Neural crest cell (in vitro differentiated cells): ENCODE measurements at places on chromosomes 3 and 15.

DNA sequence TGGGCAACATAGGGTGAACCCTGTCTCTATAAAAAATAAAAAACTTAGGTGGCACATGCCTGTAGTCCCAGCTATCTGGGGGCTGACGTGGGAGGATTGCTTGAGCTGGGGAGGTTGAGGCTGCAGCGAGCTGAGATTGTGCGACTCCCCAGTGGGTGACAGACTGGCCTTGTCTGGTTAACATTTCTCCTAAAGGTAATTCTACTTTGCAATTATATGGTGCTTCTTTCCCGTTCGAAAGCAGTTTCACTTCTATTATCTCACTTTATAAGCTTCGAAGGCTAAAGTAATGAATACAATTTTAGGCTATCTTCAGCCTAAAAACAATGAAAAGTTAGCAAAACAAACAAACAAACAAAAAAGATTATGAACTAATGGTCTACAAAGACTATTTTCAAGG lies 35.3 kb downstream of the COMMD2 start:
- no peak for DNase-seq

GRCh38 chr3:76047368-76047767 lies 262.0 kb upstream of the ZNF717 start:
- DNase-seq: no peak

GRCh38 chr3:73546961-73547360 lies 77.8 kb downstream of the PDZRN3 start:
- no peak for DNase-seq

DNA sequence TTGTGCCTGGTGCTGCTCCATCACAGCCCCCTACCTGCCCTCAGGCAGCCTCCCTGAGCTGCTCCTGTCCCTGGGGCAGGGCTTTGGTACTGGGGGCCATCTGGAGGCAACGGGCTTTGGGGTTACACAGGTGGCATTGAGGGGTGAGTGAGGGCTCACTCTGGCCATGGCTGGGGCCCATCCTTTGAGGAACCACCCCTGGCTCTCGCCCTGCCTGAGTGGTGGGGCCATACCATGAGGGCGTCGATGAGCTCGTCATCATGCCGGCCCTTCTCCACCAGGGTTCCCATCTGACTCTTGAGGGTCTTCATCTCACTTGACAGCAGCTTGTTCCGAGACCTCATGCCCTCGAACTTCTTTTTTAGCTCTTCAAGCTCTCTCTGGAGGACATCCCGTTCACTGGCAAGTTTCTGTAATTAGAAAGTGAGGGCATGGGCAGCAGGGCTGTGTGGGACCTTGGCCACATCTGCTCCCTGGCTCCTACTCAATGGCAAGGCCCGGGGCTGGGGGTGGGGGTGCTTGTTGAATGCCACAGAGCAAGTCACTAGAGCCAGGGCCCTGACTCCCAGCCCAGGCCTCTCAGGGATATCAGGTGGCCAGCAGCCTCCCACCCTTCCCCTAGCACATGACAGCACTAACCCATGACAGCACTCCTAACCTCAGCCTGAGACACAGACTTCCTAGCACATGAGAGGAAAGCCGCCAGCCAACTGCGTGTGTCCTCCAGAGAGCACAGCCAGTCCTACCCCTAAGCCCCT lies 33.5 kb downstream of the CCDC13 start:
- DNase-seq: no peak

DNA sequence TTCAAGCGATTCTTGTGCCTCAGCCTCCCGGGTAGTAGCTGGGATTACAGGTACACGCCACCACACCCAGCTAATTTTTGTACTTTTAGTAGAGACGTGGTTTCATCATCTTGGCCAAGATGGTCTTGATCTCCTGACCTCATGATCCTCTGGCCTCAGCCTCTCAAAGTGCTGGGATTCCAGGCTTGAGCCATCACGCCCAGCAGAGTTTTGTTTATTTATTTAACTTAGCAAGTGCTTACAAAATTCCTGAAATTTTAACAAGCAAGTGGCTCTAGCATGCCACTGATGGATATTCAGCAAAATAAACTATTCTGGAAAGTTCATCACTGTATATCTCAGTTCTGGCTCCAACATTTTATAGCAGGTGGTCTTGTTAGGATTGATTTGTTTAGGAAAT lies 585.9 kb downstream of the OTOL1 start:
- DNase-seq: no peak

- no peak for DNase-seq
These were observed 103.8 kb upstream of the PRICKLE2 start for GRCh38 chr3:64329037-64329436.

DNA sequence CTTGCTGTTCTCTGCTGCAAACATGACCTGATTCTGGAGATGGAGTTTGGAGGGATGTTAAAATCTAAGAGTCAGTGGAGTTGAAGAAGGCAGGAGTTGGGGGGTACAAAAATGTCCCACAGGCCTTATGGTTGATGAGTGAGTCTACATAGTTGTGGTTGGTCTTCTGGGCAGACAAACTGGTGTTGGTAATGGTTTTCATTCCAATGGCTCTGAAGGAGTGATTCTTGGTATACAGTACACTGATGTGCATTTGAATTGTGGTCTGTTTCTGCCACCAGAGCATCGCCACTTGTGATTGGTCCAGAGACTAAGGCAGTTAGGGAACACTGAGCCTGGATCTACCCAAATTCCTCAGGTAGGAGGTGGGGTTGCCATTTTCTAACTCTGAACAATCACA lies 514.1 kb upstream of the CFAP20DC start:
- DNase-seq: no peak

DNA sequence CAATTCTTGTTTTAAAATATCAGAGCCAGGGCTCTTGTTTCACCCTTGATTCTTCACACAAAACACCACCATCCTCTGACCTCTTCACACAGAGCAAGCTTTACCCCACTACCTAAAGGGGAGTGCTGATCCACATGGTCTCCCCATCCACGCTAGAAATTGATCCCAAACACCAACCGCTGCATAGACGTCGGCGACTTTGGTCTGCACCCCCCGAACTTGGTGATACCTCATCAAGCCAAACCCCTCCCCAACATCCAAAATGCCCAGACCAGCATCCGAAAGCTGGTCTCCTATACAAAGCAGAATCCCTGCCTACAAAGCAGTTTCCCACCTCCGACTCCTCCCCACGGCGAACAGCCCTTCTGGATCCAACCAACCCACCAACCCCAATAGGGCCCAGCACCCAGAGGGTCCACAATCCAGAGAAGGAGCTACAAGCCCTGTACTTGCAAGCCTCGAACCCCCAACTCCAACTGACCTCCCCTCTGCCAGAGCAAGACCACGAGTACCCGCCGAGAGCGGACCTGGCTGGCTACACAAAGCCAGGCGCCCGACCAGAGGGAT lies 25.8 kb upstream of the MTHFS start:
- DNase-seq: no peak

DNA sequence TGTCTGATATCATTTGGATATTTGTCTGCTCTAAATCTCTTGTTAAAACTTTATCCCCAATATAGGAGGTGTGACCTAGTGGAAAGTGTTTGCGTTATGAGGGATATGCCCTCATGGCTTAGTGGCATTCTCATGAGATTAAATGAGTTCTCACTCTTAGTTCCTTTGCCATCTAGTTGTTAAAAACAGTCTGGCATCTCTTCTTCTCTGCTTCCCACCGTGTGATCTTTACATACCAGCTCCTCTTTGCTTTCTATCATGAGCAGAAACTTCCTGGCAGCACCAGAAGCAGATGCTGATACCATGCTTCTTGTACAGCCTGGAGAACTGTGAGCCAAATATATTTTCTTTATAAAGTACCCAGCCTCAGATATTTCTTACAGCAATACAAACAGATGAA lies 33.0 kb downstream of the NLGN1 start:
- DNase-seq: no peak

GRCh38 chr15:100531204-100531603 lies 2.5 kb upstream of the CERS3 start:
- DNase-seq: no peak

DNA sequence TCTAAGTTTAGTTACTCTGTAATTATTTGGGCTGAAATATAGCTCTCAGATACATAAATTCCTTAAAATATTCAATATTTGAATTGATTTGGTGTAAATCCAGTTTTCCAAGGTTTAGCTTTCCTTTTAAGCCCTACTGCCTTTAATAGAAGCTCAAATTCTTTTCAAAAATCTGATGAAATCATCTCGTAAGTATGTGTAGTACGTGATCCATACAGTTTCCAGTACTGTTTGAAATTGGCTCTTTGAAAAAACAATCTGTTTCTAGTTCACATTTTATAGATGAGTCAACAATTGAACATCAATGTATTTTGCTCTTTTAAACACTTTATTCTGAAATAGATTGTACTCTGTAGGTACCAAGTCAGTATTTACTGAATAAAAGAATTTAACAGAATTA lies 84.2 kb downstream of the LRRC49 start:
- no peak for DNase-seq

DNA sequence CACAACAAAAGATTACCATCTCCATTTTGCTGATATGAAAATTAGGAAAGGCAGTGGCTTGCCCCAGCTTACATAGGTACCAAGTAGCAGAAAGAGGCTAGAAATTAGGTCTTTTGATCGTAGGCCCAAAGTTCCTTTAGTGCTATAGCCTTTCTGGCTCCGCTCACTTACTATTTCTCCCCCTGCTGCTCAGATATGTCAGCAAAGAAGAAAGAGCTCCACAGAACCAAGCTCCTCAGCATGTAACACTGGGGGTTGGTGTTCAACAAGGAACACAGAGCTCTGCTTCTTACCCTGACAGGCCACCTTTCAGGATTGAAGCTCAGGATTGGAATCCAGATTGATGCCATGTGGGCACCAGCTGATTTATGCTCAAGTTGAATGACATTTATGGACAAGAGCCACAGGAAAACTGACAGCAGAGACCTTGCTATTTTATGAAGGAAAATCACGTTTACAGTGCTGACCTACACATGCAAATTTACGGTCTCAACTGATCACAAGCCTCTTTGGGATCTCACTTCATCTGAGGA lies 6.1 kb upstream of the IL12A start:
- DNase-seq: no peak

GRCh38 chr15:31032961-31033371 lies 41.5 kb upstream of the MTMR10 start:
- no peak for DNase-seq

- no peak for DNase-seq
These were observed 62.9 kb upstream of the NR2E3 start for GRCh38 chr15:71747128-71748083.

DNA sequence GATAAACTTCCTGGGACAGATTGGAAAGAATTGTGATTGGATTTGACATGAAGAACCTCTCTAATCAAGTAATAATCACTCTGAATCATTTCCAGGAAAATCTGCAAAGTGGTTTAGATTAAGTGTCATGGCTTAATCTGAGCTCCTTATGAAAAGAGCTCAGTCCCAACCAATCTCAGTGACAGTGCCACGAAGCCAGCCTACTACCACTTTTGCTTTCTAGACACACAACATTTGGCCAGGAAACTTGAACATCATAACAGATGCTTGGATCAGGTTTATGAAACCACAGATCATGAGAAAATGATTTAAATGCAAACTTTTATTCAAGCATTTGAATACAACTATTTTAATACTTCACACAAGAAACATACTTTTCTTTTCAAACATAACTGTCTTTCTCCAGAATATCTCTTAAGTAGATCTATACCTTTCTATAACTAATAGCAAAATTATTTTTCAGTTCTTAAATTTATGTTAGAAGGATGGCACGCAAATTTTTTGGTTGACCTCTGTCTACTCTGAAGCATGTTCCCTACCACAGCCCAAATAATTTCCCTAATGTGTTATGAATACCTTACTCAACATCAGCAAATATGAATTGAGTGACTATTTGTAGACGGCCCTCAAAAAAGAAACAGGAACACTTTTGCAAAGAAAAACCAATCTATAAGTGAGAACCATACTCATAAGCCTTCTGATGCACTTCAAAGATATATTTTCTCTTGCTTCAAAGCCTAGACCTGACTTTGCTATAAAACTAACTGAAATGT lies 495.0 kb upstream of the ZNF385D start:
- DNase-seq: no peak

GRCh38 chr3:129305592-129306091 lies 27.0 kb downstream of the HMCES start:
- DNase-seq: peak; percentile 62

GRCh38 chr3:131350506-131350905 lies 31.1 kb upstream of the NUDT16 start:
- no peak for DNase-seq

GRCh38 chr15:48800811-48801455 lies 9.9 kb downstream of the CEP152 start:
- DNase-seq: no peak

- no peak for DNase-seq
These were observed 135.0 kb downstream of the NUP210 start for GRCh38 chr3:13285007-13285567.

DNA sequence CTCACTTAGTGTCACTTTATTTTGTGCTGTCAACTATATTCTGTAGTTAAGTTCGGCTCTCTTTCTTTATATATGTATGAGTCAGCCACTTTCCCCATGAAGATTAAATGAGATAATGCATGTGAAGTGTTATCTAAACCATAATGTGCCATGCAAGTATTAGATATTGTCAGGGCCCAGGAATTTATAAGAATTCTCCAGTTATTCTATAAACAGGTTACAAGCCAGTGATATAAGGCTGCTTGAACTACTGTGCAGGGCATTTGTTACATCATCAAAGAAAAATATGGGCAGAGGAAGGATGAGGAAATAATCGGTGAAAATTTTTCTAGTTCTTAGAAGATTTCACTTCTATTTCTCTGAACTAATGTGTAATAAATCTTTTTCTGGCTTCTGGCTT lies 1049.0 kb upstream of the NR2F2 start:
- DNase-seq: no peak

- no peak for DNase-seq
These were observed 92.5 kb downstream of the LIPC start for GRCh38 chr15:58524247-58524646.

GRCh38 chr3:172634948-172635347 lies 75.9 kb downstream of the NCEH1 start:
- no peak for DNase-seq

- no peak for DNase-seq
These were observed 24.8 kb downstream of the IGF1R start for GRCh38 chr15:98673133-98673532.

- no peak for DNase-seq
These were observed 2.5 kb upstream of the CNTN4 start for GRCh38 chr3:2096216-2096615.

DNA sequence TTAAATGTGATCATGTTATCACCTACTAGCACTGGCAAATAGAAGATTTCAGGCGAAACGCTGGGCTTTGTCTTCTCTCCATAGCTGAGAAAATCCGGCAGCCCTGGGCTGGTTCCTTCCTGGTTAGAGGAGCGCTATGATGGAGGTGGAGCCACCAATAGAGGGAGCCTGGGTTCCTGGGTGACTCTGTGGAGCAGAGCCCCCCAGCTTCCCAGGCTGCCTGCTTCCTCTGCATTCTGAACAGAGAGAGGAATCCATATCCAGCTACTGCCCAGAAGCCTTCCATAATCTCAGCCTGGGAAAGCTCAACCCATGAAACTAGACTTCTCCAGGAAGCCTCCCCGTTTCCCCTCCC lies 32.6 kb upstream of the IQSEC1 start:
- no peak for DNase-seq

- no peak for DNase-seq
These were observed 179.3 kb upstream of the UBE2E1 start for GRCh38 chr3:23626442-23626841.
